ENCODE measurements at places on chromosomes 3 and 15.

DNA sequence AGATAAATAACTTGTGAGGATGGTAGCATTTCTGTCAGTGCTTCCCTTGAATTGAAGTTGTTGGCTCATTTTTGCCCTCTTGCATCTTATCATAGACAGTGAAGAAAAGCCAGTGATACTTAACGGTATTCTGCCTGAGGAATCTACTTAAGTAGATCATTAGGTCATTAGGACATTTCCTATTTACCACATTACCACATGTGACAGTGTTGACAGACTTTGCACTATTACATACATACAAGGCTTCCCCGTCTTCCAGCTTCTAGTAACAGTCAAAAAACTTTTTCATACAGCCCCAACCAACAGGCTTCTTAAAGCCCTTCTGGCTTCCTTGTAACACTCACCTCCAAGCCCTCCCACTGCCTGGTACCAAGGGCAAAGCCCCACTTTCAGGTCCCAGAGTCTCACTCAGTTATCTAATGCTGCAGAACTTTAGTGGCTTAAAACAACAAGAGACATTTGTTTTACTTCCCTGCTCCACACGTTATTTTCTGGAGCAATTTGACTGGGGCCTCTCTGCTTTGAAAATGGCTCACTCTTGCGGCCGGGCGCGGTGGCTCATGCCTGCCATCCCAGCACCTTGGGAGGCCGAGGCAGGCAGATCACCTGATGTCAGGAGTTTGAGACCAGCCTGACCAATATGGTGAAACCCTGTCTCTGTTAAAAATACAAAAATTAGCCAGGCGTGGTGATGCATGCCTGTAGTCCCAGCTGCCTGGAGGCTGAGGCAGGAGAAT, 40.0 kb downstream of the ASB7 start:
- no peak for DNase-seq

GRCh38 chr3:128932516-128933212, 53.2 kb downstream of the ACAD9 start:
- DNase-seq: no peak

DNA sequence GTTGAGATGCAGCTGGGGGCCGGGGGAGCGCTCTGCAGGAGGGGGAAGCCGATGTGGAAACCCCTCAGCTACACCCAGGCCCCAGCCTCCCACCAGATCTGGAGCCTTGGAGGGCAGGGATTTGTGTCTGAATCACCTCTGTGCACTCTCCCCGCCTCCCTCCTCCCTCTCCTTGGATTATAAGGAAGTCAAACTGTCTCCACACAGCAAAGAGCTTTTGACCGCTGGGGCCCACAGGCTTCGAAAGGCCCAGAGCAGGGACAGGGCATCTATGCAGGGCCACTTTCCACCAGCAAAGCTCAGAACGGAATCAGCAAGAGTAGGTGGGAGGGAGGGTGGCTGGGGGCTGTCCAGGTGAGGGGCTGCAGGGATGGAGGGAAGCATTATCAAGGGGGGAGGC, 68.9 kb downstream of the IQSEC1 start:
- no peak for DNase-seq

DNA sequence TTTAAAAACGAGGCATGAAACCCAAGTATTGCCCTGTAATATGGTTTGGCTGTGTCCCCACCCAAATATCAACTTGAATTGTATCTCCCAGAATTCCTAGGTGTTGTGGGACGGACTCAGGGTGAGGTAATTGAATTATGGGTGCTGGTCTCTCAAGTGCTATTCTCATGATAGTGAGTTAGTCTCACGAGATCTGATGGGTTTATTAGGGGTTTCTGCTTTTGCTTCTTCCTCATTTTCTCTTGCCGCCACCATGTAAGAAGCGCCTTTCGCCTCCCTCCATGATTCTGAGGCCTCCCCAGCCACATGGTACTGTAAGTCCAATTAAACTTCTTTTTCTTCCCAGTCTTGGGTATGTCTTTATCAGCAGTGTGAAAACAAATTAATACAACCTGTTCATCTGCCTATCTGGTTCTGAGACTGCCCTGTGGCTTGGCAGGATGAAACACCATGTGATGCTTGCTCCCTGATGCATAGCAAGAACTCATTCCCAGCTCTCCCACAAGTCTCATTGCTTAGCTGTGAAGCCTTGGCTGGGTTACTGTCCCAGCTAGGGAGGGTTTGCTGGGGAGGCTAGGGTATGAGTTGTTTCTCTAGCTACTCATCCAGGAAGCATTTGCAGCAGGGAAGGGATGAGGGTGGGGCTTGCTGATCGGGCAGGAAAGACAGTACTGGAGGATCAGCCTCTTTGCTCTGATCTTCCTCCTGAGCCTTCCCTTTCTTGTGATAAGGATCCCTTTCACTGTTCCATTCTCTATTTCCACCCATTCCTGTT, 3.7 kb upstream of the SQOR start:
- DNase-seq: peak; percentile 74

DNA sequence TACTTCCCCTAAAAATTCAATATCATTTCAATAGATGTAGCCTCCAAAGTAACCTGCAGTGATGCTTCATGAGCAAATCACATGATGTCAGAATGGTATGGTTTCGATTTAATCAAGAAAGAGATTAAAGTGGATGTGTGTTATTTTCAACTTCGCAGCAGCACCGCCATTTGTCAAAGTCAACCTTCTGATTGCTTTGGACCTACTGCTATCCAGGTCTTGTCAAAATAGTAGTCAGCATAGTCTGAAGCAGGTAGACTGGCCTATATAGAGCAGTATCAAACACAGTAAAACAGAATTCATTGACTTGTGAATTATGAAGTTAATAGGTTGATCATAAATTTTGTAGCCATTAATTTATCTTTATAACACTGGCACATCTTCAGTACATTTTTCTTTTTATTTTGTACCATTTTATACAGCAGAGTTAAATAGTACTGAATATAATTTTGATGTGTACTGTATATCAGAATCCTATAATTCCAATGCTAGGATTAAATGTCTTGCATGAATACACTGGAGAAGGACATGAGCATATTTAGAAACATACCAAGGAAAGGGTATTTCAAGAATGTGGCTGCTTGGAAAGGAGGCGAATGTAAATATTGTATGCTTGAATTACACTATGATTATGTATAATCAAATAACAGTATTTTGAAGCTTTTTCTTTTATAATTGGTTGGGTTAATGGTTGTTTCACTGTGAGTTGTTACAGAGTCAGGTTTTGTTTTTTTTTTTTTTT, 79.6 kb downstream of the CDIN1 start:
- no peak for DNase-seq

DNA sequence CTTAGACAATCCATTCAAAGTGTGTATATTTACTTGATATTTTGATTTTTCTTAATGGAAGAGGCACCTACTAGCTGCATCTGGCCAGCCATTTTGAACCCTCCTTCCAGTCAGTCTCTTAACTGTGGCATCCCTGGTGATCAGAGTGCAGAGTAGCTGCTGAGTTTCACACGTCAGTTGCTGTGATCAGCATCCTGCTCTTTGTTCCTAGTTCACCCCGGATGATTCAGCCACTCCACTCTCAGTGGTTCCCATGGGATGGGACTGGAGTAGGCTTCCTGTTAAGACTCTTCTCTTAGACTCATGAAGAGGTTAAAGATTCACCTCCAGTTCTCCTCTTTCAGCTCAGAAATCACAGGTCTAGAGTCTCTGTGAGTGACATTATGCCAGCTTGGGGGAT, 75.8 kb downstream of the STXBP5L start:
- DNase-seq: no peak

DNA sequence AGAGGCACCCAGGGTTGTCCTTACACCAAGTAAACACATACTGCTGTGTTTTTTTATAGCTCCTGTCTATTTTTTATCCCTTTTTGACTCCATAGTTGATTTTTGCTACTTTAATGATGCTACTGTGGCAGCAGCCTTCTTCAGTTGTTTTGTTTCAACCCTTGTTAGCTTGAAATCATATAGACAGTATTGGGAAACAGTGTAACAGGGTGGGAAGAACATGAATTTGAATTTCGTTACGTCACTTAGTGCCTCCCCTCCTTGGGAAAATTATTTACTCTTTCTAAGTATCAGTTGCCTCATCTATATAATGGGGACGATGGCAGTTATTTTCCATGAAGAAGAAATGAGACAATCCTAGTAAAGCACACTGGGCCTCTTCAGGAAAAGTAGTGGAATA, 409.8 kb upstream of the TPRG1 start:
- DNase-seq: no peak

- no peak for DNase-seq
Observed at GRCh38 chr3:192914848-192915247, 2.8 kb downstream of the MB21D2 start.

DNA sequence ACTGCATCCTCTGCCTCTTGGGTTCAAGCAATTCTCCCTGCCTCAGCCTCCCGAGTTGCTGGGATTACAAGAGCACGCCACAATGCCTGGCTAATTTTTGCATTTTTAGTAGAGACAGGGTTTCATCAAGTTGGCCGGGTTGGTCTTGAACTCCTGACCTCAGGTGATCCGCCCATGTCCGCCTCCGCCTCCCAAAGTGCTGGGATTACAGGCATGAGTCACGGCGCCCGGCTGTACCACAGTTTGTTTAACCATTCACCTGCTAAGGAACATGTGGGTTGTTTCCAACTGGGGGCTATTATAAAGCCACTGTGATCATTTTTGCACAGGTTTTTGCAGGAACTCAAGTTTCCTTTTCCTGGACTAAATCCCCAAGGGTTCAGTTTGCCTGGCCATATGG, 123.2 kb upstream of the RAP2B start:
- no peak for DNase-seq

DNA sequence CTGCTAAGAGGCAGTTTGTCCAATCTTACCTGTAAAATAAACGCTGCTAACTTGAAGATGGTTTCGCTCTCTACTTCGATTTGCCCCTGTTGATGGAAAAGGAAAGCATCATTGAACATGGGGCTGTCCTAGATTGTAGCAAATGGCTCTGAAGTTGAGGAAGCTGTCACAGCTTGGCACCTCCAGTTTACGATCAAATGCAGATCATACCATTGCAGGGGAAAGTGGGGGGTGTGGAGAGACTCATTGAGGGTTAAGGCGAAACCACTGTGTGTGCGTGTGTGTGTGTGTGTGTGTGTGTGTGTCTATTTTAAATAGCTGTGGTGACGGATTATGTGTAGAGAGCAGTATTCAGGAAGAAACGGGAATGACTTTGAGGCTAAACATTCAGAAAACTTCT, 127.6 kb upstream of the LMOD3 start:
- peak; percentile 18 for DNase-seq

GRCh38 chr3:122982216-122983185, 45.1 kb downstream of the SEMA5B start:
- no peak for DNase-seq

DNA sequence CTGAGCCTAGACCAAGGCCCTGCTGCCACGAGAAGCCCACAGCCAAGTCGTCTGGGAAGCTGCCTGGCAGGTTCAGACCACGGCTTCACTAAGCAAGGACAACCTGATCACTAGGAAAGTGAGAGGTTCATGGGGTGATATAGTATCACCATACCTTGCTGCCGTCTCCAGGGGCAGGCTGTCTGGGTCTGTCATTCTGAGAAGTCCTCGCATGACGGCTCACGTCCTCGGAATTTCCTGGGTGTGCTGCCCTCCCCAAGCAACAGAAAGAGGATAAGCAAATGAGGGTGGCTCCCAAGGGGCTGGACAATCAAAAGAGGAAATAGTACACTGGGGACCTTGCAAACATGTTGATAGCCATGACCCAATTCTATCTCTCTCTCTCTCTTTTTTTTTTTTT, 207.4 kb upstream of the IGF1R start:
- no peak for DNase-seq

DNA sequence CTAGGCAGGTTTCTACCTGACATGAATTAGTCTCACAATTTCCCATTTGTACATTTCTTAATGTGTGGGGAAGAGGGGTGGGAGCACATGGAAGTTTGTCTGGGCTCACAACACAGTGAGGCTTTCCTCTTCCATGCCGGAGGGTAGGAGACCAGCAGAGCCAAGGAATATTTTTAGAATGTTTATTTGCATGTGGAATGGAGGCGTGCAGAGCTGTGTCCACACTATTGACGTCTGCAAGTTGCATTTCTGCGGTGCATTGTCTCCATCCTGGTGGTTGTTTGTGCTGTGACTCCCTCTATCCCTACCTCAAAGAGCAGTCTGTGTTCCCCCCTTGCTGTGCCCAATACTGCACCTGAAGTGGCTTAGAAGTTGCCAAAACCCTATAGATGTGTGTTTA, 103.1 kb upstream of the LRTM1 start:
- no peak for DNase-seq

DNA sequence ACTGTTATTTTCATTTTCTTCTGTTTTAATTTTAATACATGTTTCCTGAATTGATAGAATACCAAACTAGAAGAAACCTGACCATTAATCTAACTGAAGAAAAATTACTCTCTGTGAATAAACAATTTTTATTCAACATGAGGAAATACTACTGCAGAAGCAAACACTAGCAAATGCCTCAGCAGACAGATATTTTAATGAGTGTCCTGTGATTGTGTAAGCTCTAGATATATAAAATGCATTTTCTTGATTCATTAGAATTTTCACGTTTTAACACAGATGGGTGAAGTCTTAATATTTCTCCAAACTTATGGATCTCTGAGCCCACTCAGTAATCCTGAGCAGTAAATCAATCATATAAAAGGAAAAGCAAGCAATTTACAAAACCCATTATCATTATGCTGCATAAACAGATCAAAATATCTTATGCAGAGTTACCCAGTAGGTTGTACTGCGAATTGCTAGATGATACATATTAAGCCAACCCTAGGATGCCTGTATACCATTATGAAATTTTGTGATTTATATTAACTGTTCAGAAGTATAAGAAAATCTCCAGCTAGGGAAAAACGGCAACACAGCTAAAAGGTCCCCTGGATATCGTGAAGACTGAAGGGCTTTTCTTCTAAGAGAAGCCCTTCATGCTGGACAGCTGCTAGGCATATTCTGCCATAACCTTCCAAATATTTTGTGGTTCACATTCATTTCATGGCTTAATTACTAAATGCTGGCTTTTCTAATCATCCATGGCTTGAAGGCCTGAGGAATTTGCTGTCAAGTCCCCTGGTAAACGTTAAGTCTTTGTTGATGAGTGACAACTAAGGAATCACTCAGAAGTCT, 157.7 kb upstream of the TGFBR2 start:
- DNase-seq: no peak

GRCh38 chr3:159378396-159379194, 576.7 kb downstream of the MFSD1 start:
- no peak for DNase-seq

GRCh38 chr3:65614585-65614984, 424.1 kb downstream of the MAGI1 start:
- DNase-seq: no peak

DNA sequence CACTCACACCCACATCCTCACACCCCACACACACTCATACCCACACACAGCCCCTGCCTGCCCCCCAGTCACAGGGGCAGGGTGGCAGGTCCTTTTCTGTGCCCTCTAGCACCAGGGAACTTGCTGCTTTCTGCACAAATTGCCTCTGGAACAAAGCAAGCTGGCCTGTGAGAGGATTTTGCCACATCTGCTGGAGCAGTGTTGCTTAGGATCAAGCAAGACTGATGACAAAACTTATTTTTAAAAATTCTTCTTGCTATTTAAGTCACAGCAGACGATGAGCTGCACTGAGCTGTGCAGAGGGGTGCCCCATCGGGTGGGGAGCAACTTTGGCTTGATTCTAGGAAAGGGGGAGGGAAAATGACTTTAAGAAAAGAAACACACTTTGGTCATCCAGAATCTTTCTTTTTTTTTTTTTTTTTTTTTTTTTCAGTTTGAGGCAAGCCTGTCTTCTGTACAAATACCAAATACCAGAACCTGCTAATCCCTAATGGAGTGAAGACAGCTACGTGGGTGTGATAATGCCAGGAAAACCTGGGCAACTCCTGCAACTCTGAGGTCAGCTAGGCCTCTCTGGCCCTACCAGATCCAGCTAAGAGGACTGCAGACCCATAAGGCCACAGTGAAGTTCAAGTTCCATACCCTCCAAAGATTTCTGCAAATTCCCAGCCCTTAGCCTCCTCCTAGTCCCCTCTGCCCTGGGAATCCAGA, 195.3 kb downstream of the ABHD5 start:
- no peak for DNase-seq

All from AG09309 (cell line).